ENCODE measurements at places on chromosomes 1 and 21.

DNA sequence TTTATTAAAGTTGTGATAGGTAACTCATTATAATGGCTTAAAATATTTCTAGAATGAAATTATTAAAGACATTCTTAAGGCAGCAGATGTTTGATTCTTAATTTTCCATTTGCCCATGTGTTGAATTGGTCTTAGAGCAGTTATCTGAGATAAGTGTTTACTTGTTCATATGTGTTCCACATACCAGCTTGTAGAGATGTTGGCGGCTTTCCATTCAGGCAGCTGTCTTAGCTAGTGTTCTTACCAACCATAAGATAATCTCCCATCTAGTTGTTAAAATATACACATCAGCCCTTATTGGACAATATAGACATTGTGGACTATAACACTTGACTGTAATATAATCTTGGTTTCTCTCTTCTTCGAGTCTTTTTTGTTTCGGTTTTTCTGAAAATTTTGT is 1372.9 kb upstream of the ADGRL2 start:
- no peak for DNase-seq

DNA sequence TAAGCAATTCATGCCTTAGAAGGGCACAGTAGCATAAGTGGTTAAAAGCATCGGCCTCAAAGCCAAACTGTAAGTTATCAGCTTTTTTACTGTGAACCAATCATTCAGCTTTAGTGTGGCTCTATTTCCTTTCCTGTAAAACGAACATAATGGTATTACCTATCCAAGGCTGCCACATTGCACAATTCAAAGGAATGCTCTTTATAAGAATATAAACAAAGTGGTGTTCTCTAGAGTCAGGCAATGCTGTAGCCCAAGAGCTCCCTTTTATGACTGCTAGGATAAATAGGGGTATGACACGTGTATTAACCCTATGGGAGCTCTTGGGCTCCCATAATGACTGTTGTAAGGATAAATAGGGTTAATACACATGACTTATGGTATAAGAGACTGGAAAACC is 25.4 kb downstream of the INTS7 start:
- DNase-seq, result no peak

DNA sequence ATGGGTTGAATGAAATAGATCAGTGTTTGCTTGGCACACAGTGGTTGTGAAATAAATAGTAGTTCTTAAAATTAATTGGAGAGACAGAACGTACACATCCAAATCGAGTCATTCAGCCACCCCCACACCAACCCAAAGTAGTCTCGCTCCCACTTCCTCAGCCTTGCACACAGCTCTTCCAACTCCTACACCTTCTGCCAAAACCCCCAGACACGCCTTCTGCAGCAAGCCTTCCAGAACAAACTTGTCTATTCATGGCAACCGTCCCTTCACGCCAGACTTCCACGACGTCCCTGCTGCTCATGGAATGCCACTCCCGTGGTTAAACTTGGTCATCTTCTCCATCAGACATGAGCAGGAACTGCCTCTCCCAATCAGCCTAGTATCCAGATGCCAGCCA is 37.5 kb upstream of the RD3 start:
- no peak for DNase-seq

GRCh38 chr1:154320882-154321608 is at the start of gene AQP10:
AQP10 (plus strand) TSS chr1:154321093; CDS start chr1:154321156, 63 bp downstream.
- no peak for DNase-seq

GRCh38 chr1:21594501-21594900 is 74.7 kb downstream of the RAP1GAP start:
- DNase-seq, result no peak

DNA sequence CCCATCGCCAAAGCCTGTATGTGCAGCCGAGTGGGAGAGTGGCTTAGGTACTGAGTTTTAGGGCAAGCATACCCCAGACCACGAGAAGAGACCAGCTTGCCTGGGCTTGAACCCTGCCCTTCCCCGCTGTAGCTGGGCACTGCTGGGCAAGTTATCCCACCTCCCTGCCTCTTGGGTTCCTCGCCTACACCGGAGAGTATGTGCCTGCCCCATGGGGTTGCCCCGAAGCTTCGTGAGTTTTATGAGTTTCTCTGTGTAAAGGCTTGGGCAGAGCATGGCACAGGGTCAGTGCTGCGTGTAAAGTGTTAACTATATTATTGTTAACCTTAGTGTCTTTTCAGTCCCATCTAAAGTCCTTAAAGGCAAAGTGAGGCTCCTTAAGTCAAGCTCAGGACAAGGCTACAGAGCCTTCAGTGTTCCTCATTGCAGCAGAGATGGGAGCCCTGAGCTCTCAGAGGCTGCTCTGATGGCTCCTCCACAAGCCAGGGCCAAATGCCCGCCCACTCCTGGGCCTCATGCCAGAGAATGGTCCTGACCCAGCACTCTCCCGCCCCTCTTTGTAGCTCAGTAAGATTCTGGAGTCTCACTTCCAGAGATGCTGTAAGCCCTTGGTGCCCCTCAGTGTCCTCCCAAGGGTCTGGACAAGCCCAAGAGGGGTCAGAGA is 37.0 kb upstream of the KCNA10 start:
- DNase-seq, result no peak

- DNase-seq, result no peak
These were observed 21.4 kb upstream of the NEK7 start for GRCh38 chr1:198135366-198135765.

DNA sequence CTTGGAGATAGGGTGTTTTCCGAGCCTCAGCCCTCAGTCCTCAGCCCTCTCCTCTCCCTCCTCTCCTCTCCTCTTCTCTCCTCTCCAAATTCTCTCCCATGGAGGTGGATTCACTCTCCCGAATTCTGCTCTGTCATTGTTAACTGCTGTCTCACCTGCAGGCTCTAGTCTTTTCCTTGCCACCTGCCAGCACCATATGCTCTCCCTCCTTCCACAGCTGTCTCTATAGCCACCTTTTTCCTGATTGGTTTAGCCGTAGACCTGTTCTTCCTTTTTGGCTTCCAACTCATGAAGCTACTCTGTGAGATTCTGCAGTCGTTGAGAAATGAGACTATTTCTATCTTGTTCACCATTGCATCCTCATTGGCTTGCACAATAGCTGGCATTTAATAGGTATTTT is 19.7 kb downstream of the COG2 start:
- no peak for DNase-seq

DNA sequence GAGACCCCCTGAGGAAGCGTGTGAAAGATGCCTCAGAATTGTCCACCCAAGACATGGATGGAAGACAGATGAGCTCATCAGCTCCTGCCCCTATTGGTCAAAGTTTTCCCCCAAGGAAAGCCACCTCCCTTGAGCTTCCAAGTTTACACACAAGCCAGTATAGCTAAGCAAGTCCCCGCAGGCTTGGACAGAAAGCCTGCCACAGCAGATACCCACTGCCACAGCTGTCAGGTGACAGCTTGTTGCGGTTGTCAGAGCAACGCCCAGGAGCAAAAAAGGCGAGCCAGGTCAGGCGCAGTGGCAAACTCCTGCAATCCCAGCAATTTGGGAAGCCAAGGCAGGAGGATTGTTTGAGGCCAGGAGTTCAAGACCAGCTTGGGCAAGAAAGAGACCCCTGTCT is 60.9 kb upstream of the IFNAR2 start:
- DNase-seq, result no peak

- DNase-seq, result no peak
These were observed 194.8 kb downstream of the ZP4 start for GRCh38 chr1:237695878-237696277.

DNA sequence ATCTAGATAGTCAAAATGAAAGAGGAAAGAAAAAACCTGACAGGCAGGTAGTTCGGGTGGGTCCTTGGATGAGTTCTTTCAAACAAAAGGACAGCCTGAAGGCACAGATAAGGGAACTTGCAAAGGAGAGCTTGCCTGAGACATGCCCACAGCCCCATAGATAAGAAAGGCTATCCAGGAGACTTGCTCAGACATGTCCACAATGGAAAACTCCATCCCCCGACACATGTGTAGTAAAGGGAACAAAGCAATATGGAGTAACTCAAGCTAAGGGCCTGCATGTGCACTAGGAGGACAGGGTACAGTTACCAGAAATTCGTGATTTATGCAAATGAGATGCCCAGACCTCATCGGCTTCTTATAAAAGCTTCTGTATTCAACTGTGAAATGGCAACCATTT is 281.5 kb downstream of the NEGR1 start:
- no peak for DNase-seq

DNA sequence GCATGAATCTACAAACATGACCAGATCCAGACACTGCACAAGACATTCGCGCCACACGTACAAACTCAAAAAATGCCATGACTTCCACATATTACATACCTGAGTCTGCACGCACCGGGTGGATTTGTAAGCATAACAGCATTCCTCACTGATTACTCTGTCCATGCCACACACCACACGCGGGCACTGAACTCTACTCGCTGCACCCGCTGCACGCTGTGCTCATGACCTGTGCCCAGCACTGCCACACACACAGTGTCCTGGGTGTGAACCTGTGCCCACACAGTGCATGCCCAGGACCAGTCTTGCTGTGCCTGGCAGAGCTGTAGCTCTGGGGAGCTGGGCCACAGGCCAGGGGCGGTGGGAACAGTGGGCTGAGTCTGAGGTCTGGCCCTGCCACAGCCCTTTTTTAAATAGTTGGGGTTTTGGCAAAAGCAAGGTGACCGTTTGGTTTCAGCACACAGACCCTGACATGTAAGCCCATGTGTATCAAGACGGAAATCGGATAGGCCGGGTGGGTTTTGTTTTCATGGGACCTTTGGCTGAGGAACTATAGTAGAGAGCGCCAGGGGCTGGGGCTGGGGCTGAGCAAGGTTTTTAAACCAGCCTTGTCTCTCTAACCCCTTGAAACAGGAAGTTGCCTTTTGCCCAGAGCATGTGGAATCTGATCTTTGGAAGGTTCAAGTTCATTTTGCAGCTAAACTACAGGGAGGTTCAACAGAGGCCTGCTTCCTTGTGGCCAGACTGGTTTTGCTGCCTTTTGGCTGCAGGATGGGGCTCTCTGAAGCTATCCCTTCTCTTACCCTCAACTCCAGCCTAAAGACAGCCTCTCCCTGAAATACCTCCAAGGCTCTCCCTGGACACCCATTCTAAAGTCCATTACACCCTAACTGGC is 12.3 kb upstream of the GOLT1A start:
- DNase-seq, result no peak

DNA sequence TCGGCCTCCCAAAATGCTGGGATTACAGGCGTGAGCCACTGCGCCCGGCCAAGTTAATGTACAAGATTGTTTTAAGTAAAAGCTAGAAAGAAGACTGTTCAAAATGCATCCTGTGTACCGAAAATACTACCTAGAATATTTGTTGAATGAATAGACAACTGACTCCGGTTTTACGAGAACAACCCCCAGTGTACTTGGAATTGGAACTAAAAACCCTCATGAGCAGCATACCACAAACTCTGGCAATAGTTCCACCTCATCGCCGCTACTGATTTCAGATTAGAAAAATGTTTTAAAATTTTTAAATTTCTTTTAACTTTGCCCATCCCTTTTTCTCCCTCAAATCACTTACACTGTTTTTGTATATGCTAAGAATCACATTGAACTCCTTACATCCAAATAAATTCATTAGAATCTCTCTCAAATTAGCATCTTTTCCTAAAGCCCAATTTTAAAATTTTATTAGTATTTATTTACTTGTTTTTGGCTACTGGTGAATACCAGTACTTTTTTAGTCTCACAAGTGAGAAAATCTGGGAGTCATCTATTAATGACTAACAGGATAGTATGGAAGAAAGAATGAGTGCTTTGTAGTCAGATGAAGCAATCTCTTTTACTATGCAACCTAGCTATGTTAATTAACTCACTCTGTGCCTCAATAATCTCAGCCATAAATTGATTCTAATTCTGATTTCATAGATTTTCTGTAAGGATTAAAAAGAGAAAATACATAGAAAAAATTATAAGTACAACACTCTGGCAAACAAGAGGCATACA is 95.1 kb downstream of the GPATCH2 start:
- DNase-seq, result no peak

All from ecto neural progenitor cell (in vitro differentiated cells).